GM19239 (cell line): ENCODE measurements at places on chromosomes 1 and 21.

- DNase-seq: no peak
Measured at GRCh38 chr21:43767984-43768867, 7.9 kb downstream of the CSTB start.

DNA sequence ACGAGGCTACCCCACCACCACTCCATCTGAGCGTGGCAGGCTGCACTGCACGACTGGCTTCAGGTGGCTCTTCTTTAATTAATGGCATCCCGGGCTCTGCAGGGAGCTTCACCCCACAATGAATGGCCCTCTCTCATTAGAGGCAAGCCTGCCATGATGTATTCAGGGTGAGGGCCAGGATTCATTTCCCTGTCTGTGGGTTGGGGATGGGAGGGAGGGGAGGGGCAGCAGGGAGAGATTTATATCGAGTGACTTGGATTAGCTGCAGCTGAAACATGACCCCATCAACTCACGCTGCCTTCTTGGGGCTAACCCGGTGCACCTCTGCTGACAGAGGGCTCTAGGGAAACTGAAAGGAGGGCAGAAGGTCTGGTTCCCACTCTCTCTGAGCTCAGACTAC lies 54.2 kb downstream of the ERI3 start:
- DNase-seq: no peak

- peak; percentile 1 for DNase-seq
Measured at GRCh38 chr1:170967042-170967910, 31.9 kb downstream of the MROH9 start.

GRCh38 chr1:67281244-67281643 lies 26.4 kb upstream of the IL12RB2 start:
- no peak for DNase-seq

DNA sequence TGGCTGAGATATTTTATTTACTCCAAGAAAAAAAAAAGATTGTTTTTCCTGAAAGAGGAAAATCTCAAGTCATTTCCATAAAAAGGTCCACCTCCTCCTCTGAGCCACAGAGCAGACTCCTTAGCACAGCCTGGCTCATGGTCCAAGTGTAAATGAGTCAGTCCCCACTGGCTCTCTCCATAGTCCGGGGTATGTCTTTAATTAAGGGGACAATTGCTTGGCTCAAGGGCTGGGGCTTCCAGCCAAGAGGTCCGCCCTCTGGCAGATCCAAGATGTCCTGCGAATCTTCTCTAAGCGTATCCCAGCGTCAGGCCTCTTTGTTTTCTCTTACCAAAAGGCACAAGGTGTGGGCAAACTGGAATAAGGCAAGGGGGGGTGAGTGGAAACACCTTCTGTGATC lies 33.3 kb downstream of the FOXD2 start:
- DNase-seq: no peak

DNA sequence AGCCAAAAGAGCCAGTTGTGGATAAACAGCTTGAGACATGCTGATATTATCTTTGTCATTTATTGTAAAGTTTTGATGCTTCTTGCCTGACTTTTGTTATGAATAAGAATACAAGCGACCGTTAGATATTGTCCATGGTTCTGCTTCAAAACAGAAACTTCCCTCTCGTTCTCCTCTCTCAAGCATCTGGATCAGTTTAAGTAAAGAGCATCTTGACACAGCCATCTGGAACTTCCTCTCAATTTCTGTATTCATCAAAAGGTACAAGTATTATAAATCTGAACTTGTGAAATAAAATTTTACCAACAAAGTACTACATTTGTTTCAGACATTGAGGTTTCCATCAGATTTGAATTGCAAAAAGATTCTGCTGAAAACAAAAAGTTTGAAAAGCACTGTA lies 36.4 kb upstream of the CLDN14 start:
- no peak for DNase-seq

- DNase-seq: no peak
Measured at GRCh38 chr1:161162052-161162451, 2.8 kb downstream of the USP21 start.

GRCh38 chr1:9025449-9025848 lies 774 bp downstream of the SLC2A7 start:
- DNase-seq: no peak

- no peak for DNase-seq
Measured at GRCh38 chr21:28235169-28235895, 757.3 kb downstream of the LTN1 start.

DNA sequence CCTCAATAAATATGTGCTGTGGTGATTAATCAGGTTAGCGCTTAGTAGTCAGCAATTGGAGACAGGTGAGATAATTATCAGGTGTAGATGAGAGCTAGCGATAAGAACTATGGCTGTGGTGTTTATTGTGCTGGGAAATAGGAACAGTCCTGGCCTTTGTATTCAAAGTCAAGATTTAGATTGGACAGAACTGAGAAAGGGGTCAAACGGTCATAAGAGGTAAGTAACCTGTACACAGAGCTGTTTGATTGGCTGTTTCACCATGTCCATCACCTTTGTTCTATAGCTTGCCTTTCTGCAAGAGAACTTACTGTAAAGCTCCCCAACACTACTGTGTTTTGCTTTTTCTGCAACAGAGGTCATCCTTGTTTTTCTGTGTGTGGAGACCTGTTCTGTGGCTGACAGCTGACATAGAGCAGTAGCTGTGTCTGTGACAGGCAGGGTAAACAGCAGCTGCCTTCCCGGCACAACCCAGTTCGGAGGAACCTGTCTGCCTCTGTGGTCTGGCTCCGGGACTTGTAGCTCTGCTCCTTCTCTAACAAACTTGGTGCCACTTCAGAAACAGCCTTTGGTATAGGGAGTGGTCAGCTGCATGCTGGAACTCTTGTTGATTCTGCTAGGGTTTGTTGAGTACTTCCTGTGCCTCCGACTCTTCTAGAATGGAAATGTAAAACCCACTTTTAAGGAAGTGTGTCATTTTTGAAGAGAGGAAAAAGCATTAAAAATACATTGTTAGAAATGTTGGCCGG lies 21.1 kb upstream of the CDC42 start:
- DNase-seq: no peak

DNA sequence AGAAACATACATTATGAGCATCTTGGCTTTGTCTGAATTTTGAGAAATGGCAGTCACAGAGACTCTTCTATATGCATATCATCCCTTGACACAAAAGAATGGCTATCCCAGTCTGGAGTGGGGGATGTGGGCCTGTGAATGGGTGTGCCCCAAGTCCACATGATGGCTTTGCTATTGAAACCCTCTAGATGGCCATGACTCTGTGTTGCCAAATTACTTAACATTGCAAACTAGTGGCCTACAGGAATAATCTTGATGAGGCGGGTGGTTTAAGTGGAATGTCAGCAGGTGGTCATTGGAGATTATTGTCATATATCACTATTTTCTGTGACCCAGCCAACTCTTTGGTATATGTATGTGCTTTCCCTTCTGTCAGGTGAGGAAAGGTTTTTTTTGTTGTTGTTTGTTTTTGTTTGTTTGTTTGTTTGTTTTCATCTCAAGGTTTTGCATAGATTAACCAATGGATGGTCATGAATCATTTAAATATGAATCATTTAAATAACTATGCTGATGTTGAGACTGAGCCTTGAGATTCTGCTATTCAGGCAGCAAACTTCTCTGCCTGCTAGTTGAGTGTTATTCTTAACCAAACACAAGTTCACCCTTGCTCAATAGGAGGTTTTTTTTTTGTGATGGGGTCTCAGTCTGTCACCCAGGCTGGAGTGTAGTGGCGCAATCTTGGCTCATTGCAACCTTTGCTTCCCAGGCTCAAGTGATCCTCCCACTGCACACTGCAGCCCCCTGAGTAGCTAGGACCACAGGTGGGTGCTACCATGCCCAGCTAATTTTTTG lies 103.0 kb downstream of the NOS1AP start:
- no peak for DNase-seq

DNA sequence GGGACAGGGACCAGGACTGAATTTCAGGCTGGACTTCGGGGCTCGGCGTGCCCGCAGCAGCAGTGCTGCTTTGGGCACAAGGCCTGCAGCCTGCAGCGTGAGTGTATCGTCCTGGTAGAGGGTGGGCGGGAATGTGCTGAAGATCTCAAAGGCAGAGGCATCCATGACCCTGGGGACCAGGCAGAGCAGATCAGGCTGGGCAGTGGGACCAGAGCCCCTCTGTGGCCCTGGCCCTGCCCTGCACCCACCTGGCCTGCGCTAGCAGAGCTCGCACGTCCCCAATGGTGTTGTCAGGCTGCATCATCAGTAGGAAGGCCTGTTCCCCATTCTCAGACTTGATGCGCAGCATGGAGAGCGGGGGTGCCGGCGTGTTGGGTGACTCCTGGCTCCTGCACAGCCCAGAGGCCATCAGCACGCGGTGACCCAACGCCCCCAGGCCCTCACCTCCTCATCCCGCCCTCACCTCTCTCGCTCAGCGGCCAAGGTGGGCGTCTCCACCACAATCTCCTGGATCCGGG lies 2.6 kb downstream of the SH3BGRL3 start:
- no peak for DNase-seq

DNA sequence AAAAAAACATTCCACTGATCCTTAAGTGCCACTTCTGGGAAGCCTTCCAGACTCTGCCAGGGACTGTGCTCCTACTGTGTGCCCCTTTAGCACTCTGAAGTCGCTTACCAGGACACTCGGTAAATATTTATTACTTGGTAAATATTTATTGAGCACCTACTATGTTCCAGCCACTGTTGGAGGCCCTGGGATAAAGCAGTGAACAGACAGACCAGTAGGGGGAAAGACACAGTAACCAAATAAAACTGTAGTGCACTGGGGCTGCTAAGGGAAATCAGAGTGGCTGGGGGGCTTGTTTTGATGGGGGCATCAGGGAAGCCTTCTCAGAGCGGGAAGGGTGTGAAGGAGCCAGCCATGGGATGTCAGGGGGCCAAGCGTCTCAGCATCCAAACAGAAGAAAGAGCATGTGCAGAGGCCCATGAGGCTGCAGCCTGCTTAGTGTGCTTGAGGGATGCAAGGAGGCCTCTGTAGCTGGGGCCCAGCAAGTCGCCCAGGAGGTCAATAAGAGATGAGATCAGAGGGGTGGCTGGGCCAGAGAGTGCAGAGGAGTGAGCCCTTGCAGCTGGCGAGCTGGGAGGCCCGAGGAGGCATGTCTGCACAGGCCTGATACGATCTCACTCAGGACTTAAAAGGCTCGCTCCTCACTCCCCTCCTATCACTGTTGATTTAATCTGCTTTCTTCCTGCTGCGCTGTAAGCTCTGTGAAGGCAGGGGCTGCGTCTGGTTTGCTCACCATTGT lies 28.6 kb downstream of the KAZN start:
- no peak for DNase-seq

DNA sequence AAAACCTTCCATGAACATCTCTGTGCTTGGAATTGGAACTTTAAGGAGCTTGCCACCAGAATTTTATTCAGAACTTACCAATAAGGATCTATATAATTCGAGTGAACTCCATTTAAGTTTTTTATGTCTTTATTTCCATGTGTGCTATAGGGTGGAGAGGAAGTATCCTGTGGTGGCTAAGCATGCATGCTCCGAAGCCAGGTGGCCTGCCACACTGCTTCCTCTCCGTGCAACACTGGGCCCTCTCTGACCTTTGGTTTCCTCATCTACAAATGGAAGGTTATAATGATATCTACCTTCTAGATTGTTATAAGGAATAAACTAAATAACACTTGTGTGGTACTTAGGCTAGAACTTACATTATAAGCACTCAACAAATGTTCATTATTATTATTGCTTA lies 382.1 kb downstream of the PTPRC start:
- no peak for DNase-seq

DNA sequence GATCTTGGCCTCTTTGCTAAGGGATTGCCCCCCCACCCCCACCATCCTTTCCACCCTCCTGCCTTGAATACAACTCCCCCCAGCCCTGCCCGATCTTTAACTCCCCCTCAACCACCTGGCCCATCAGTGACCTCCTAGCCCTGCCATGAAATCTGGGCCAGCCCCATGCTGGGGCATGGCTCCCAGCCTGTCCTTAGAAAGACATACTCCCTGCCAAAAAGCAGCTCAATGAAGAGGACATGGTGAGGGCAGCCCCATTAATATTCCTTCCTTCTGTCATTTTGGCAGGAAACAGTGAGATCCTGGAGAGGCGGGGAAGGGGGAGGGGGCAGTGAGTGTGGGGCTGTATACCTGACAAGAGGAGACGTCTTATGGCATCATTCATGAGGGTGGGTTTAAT lies 66.8 kb upstream of the DISP3 start:
- DNase-seq: no peak

- DNase-seq: no peak
Measured at GRCh38 chr1:38516560-38516959, 343.0 kb downstream of the RRAGC start.

DNA sequence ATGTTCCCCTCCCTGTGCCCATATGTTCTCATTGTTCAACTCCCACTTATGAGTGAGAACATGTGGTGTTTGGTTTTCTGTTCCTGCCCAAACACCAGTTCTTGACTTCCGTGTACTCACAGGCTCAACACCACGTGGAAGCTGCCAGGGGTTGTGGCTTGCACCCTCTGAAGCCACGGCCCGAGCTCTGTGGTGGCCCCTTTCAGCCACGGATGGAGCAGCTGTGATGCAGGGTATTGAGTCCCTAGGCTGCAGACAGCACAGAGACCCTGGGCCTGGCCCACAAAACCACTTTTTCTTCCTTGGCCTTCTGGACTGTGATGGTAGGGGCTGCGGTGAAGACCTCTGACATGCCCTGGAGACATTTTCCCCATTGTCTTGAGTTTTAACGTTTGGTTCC lies 111.6 kb downstream of the SYT14 start:
- no peak for DNase-seq

GRCh38 chr1:202007805-202008489 lies 2.4 kb upstream of the ELF3 start:
- DNase-seq: no peak
